ENCODE measurements at places on chromosomes 1 and 21.

DNA sequence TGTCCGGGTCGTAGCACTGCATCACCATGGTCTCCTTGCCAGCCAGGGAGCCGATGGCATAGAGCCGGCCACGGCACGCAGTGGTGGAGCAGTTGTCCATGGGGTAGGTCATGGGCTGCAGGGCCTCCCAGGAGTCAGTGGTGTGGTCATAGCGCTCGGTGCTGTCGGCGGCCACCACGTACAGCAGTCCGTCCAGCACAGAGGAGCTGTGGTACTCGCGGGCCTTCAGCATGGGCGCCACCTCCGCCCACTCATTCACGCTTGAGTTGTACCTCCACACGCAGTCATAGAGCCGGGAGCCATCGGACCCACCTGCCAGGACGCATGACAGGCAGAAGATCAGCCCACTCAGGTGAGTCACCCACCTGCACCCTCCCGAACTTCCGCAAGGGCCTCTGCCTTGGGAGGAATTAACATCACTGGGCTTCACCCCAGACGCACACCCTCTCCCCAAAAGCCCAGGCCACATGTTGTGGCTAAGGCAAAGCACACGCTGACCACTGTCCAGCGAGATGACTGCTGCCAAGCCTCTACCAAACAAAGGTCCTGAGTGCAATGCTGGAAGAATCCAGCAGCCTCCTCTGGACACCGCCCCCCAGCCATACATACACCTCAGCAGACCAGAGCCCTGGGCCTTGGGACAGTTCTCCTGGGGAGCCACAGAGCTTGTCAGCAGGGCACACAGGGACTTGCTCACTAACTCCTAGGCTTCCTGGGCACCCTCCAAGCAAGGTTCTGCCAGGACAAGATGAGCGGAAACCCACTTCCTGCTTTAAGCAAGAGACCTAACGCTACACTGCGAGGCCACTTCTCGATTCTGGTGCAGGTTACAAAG lies 3.3 kb downstream of the KLHL21 start:
- DNase-seq: no peak

- no peak for DNase-seq
Measured at GRCh38 chr1:54135436-54136120, 17.2 kb downstream of the CDCP2 start.

DNA sequence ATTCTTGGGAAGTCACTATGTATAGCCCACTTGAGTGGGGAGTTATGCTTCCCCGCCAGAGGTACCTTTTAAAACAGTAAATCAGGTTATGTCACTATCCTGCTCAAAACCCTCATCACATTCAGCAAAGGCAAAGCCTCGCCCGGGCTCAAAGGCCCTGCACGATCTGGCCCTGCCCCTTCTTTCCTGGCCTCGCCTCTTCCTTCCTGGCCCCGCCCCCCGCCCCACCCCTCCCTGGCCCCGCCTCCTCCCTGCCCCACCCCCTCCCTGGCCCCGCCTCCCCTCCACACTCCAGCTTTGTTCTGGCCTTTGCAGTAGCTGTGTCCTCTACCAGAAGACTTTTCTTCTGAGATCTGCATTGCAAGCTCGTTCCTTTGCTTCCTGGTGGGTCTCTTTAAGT lies 6.6 kb downstream of the LDLRAD2 start:
- DNase-seq: no peak

GRCh38 chr1:115564201-115564600 lies 77.6 kb upstream of the VANGL1 start:
- DNase-seq: no peak

DNA sequence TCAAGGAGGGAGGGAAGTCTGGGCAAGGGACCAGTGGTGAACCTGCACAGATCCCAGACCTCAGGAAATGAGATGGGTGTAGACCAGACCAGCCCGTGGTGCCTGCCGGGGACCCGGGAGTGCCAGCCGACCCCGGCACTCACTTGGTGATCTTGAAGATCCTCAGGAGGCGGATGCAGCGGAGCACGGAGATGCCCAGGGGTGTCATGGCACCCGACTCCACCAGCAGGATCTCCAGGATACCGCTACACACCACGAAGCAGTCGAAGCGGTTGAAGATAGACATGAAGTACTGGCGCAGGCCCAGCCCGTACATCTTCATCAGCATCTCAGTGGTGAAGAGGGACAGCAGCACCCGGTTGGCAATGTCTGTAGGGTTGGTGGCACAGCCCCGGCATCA lies 34.5 kb downstream of the CACNA1S start:
- DNase-seq: no peak

- DNase-seq: no peak
Measured at GRCh38 chr1:159212596-159212995, 7.9 kb downstream of the ACKR1 start.

GRCh38 chr1:219398815-219399396 lies 214.0 kb downstream of the ZC3H11B start:
- DNase-seq: no peak

DNA sequence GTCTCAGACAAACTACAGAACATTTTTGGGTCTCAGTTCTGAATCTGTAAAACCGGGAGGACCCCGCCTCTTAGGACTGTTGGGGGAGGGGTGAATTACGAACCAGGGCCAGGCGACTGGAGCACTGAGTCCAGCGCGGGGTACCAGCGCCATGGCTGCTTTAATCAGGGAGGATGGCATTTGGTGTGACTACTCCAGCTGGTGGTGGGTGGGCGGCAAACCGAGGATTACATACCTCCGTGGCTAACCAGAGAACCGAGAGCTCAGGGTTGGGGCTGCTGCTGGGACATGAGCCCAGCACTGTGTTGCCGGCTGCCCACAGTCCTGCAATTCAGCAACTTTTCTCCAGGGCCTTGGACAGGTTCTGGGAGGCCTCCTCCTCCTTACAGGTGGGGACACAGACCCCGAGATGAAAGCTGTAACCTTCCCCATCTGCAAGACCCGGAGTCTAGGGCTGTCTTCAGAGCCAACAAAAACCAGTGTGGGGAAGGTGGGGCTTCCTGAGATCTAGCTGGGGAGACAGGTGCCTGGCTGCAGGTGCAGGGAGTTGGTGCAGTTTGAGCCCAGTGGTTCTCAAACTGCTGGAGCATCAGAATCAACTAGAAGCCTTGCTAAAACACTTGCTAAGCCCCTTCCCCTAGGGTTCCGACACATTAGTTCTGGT lies 273.5 kb downstream of the FOXD2 start:
- no peak for DNase-seq

DNA sequence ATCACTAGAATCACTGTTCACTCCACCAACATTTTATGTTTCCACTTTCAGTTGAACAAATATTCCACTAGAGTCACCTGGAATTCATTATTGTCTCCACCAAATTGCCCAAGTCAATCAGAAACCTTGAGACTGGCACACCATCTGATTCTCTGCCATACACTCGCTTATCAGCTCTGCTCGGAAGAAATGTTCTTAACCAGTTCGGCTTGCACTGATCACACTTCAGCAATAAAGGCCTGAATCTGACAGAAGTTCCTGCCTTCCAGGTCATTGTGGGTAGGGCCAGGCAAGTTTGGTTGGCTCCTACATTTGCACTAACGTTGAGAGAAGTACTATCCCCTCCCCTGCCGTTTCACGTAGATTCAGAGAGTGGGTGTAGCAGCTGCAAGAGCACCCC lies 10.0 kb downstream of the TPM3 start:
- DNase-seq: no peak

GRCh38 chr1:188888386-188888785 lies 1589.3 kb downstream of the BRINP3 start:
- DNase-seq: no peak

GRCh38 chr1:60535713-60536112 lies 462.1 kb upstream of the C1orf87 start:
- no peak for DNase-seq

DNA sequence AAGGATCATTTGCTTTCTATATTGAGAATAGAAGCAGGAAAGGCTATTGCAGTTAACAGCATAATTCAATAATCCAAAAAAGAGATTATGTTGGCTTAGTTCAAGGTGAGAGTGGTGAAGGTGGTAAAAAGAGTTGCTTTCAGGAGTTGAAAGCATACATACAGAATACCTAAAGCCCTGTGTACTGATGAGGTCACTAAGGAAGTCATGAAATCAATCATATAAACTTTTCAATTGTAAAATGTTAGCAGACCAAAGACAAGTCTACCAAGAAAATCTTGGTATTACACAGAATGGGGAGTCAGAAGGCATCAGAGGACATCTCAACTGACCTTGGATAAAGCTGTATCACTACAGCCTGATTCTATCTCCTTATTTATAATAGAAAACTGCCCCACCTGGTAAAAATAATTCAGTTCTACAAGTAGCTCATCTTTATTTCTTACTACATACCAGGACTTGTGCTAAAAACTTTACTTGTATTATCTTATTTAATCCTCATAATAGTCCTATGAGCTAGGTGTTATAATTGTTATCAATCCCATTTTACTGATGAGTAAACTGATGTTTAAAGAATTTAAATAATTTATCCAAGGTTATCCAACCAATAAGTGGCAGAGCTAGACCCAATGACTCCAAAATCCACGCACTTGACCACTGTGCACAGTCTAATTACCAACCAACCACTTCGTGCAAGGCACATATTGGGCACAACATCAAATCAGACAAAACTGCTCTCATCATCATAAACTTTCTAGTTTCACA lies 40.9 kb downstream of the TUT4 start:
- no peak for DNase-seq

- no peak for DNase-seq
Measured at GRCh38 chr1:217770918-217771317, 139.8 kb downstream of the SPATA17 start.

DNA sequence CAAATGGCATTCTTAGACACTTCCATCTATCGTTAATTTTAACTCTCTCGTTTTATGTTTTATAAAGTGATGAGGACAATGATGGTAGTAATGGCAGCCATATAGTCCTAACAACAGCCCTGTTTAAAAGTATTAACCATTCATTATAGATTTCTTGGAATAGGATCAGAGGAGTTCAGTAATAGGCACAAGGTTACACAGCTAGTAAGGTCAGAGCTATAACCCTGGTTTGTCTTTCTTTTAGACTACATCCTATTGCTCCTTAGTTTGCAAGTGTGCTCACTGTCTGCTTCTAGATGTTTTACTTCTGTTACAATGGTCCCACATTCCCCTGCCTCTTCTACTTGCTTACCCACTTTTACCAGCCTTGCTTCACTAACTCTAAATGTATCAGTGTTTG lies 50.9 kb downstream of the TLCD4 start:
- no peak for DNase-seq

- no peak for DNase-seq
Measured at GRCh38 chr1:161933592-161934588, 89.8 kb downstream of the OLFML2B start.

- DNase-seq: no peak
Measured at GRCh38 chr21:18142655-18143054, 102.0 kb upstream of the CHODL start.

DNA sequence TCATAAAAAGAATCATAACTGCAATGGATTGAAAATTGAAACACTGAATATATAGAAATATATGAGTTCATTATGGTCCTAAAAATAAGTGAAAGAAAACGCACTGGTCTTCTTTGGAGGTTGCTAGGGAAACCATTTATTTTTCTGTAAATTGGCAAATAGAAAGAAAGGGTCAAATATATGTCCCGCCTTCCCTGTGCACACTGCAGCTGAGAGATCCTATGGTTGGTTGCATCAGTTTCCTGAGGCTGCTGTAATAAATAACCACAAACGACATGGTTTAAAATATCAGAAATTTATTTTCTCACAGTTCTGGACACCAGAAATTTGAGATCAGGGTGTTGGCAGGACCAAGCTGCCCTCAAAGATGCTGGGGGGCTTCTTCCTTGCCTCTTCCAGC lies 35.0 kb downstream of the CA6 start:
- no peak for DNase-seq

DNA sequence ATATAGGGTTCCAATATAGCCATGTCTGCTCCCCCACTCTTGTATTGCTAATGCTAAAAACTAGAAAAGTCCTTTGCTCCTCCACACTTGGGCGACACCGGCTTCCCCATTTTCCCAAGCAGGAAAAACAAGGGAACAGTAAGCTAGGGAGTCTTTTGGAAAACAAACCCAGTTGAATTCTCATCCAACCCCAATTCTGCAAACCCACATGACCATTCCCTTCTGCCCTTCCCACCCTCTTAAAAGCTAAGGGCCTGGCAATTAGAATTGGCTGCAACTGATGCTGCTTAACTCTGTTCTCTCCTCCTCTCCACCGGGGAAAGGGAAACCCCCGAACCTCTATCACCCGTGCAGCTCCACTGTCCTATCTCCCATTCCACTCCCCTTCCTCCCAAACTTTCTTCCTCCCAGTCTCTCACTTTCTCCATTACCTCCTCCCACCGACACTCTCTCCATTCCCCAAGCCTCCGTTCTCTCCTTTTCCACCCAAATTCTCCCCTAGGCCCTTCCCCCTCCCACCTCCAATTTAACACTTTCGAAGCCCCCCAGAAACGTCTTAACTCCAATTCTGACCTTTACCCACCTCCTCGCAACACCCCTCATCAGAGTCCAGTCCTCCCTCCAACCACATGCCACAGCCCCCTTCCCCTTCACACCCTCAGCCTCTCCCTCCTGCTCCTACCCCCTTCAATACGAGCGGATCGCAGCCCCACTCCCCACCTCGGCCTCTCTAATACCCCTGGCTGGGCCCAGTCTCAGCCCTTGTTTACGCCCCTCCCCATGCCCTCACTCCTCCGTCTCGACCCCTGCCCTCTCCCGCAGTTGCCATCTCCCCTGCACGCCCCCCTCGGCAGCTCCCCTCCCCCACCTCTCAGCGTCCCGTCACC lies 701 bp downstream of the DEDD start:
- no peak for DNase-seq

DNA sequence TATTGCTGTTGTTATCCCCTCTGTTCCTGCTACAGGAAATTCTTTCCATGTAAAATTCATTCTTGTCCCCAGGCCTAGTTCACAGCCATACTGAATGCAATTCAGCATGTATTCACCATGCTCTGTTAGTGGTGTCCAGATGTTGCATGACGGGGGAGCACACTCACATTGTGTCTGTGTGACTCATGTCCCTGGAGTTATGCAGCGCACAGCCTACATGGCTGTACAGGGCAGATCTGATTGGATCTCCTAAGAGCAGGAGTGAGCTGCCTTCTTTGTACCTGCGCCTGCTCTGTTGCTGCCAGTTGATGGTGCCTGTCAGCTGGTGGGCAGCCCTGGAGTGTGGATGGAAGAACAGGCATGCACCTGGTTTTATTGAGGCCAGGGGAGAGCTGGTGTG lies 17.6 kb downstream of the HTR6 start:
- DNase-seq: no peak

DNA sequence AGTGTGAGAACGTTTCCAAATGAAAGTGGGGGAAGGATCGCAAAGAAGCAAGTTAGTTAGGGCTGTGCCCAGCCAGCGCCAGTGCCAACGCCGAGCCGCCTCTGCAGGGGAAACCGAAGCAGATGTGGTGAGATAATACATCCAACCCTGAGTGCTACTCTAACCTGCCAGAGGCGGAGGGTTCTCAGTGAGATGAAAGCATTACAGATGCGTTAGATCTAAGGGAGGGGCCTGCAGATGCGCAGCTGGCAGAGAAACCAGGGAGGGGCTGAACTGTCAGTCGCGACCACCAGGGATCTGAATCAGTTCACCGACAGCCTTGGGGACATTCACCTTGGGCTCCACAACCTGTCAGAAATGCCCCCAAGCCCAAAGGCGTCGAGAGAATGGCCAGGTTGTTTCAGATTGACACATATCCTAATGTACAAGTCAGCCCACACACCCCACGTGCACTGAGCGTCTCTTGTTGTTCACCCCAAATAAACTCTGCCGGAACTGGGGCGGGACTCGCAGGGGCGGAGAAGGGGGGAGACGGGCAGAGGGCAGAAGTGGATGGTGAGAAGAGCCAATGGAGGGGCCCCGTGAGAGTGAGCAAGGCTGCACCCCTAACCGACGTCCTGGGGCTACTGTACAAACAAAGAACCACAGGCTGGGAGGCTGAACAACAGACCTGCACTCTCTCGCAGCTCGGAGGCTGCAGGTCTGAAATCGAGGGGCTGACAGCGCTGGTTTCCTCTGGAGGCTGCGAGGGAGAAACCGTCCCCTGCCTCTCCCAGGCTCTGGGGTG lies 8.7 kb upstream of the UMODL1 start:
- DNase-seq: peak; percentile 19
